Kidney (tissue), 22 donors: ENCODE measurements at places on chromosomes 2 and 18.
A peak's percentile ranks its signal among the peaks of the same experiment; 100 is the strongest.

DNA sequence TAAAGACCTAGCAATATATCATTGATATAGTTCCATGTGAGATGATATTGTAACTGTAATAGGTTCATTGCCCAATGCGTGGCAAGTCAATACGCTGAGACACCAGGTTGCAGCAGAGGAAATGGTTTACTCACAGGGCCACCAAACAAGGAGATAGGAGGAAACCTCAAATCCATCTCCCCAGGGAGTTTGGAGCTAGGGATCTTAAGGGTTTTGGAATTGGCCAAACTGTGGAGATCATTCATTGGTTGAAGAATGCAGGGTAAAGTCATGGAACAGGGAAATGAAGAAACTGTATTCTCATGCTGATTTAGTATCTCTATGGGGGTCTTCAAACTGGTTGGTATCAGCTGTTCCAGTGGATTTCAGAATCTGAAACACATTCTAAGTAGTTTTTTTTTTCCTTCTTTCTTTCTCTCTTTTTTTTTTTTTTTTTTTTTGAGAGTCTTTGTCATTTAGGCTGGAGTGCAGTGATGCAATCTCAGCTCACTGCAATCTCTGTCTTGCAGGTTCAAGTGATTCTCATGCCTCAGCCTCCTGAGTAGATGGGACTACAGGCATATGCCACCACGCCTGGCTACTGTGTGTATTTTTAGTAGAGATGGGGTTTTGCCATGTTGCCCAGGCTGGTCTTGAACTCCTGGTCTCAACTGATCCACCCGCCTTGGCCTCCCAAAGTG lies 30.7 kb upstream of the PPM1B start:
- H3K4me3 ChIP-seq = no peak overlapping the region
- no peak overlapping the region for H3K27ac ChIP-seq
- DNase-seq = no peak
- H3K36me3 ChIP-seq = no peaks in the 10 kb centered on the region
- H3K4me1 ChIP-seq = no peaks in the 10 kb centered on the region

DNA sequence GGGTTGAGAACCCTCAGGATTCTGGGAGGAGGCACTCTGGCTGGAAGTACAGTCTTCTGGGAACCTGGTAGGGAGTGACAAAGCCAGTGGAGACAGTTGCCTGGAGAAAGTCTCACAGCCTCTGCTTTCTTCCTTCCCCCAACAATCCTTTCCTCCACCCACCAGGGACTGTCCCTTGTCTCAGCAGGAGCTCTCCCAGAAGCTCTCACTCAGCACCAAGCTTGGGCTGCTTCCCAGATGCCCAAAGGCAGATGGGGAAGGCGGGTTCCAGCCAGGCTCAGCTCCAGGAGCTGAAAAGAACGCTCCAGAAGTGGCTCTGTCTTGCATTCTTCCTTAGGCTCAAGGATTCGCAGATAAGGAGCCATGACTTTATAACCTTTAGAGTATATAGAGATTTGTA lies 7.6 kb upstream of the NAGK start:
- no peaks in the 10 kb centered on the region for H3K27me3 ChIP-seq
- H3K27ac ChIP-seq = no peak overlapping the region
- no peaks in the 10 kb centered on the region for H3K4me1 ChIP-seq
- DNase-seq = no peak
- no peak overlapping the region for H3K4me3 ChIP-seq

GRCh38 chr2:196079052-196079451 lies 10.4 kb upstream of the DNAH7 start:
- DNase-seq = no peak
- H3K4me1 ChIP-seq = no peaks in the 10 kb centered on the region
- H3K27me3 ChIP-seq = no peaks in the 10 kb centered on the region

GRCh38 chr18:77006305-77007175 lies 126.0 kb downstream of the MBP start:
- no peaks in the 10 kb centered on the region for H3K36me3 ChIP-seq
- H3K4me3 ChIP-seq = no peak overlapping the region
- H3K27me3 ChIP-seq = no peaks in the 10 kb centered on the region
- no peak overlapping the region for H3K27ac ChIP-seq

DNA sequence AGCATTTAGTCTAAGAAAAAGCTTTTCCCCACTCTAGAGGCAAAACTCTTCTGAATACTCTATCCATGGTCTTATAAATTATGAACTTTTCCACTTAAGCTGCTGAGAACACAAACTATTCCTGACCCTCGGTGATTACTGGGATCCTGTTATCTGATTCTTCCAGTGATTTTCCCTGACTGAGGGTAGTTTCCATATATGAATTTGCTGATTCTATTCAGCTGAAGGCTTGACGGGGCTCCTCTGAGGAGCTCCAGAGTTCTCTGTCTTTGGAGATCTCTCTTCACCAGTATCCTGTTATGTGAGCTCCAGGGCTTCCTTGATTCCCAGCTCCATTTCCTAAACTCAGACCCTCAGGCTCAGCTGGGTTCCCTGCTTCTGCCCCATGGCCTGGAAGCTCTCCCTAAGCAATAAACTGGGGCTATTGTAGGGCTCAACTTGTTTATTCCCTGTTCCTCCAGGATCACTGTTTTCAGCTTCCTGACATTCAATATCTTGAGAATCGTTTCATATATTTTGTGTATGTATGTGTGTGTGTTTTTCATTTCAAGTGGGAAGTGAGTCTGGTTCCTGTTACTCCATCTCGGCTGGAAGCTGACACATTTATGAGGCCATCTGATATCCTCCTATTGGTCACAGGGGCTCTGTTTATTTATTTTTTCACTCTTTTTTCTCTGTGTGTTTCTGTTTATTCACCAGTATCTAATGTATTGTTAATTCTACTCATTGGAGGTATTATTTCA lies 78.2 kb downstream of the ARHGAP28 start:
- H3K27me3 ChIP-seq = no peaks in the 10 kb centered on the region
- DNase-seq = no peak
- no peak overlapping the region for H3K4me3 ChIP-seq
- no peak overlapping the region for H3K27ac ChIP-seq
- H3K4me1 ChIP-seq = no peaks in the 10 kb centered on the region

GRCh38 chr2:240377366-240377765 lies 58.1 kb upstream of the GPC1 start:
- no peaks in the 10 kb centered on the region for H3K4me1 ChIP-seq
- no peak overlapping the region for H3K27ac ChIP-seq
- no peaks in the 10 kb centered on the region for H3K27me3 ChIP-seq
- no peaks in the 10 kb centered on the region for H3K36me3 ChIP-seq

- no peak overlapping the region for H3K4me3 ChIP-seq
- H3K27me3 ChIP-seq = no peaks in the 10 kb centered on the region
- H3K36me3 ChIP-seq = no peaks in the 10 kb centered on the region
- no peaks in the 10 kb centered on the region for H3K4me1 ChIP-seq
- no peak overlapping the region for H3K27ac ChIP-seq
- DNase-seq = peak; percentile 82
Observed at GRCh38 chr2:94986392-94986963, 39.0 kb upstream of the MAL start.

GRCh38 chr2:767440-767839 lies 90.2 kb upstream of the TMEM18 start:
- no peaks in the 10 kb centered on the region for H3K27me3 ChIP-seq
- H3K4me3 ChIP-seq = no peak overlapping the region
- no peaks in the 10 kb centered on the region for H3K4me1 ChIP-seq
- H3K36me3 ChIP-seq = no peaks in the 10 kb centered on the region
- H3K27ac ChIP-seq = no peak overlapping the region

DNA sequence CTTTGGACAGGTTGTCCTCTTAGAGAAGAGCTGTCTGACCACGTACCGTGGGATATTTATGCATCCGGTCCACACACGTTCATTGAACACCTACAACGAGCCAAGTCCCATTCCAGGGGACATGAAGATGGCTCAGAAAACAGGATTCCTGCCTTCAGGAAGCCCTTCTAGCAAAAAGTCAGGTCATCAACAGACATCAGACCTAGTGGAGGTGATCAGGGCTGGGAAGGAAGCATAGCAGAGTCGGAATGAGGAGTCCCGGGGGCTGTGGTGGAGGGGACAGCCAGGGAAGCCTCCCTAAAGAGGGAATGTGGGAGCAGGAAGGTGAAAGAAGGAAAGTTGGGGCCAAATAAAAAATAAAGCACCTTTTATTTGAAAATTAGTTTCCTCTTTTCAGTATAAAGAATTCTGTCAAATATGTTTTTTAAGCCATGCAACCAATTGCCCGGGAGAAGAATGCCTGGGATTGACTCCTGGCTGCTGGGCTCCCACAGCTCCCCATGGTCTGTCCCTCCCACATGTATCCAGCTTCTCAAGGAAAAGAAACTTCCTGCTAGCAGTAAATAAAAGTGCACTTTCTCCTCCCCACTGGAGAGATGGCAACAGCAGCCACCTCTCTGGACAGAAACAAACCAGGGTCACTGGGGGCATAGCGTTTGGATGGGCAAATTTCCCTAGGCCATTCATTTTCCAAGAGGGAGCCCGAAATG lies 144.8 kb downstream of the SMAD7 start:
- H3K4me1 ChIP-seq = peaks cover 36% of the 10 kb centered on the region
- DNase-seq = peak; percentile 44
- H3K36me3 ChIP-seq = no peaks in the 10 kb centered on the region
- H3K27ac ChIP-seq = no peak overlapping the region
- H3K4me3 ChIP-seq = no peak overlapping the region
- no peaks in the 10 kb centered on the region for H3K27me3 ChIP-seq

DNA sequence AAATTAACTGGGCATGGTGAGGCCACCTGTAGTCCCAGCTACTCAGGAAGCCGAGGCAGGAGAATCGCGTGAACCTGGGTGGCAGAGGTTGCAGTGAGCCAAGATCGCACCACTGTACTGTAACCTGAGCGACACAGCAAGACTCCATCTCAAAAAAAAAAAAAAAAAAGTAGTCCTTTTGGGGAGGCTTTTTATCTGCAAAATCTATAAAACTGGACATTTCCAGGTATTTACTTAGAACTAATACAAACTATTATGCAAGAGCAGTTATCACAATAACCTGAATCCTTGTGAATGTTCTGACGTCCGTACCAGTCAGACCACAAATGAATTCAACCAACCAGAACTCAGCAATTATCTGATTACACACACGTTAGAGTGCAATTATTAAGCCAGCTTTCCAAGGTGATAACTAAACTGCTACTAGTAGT lies 8.8 kb upstream of the RAPH1 start:
- H3K27me3 ChIP-seq = no peaks in the 10 kb centered on the region
- no peak overlapping the region for H3K4me3 ChIP-seq
- no peaks in the 10 kb centered on the region for H3K4me1 ChIP-seq
- DNase-seq = no peak
- no peak overlapping the region for H3K27ac ChIP-seq
- no peaks in the 10 kb centered on the region for H3K36me3 ChIP-seq

- H3K4me3 ChIP-seq = no peak overlapping the region
- no peaks in the 10 kb centered on the region for H3K36me3 ChIP-seq
- no peaks in the 10 kb centered on the region for H3K4me1 ChIP-seq
- no peaks in the 10 kb centered on the region for H3K27me3 ChIP-seq
- H3K27ac ChIP-seq = no peak overlapping the region
Observed at GRCh38 chr18:74166386-74166785, 18.1 kb downstream of the TIMM21 start.

- H3K27ac ChIP-seq = no peak overlapping the region
- H3K27me3 ChIP-seq = no peaks in the 10 kb centered on the region
- no peak for DNase-seq
- H3K4me3 ChIP-seq = no peak overlapping the region
- no peaks in the 10 kb centered on the region for H3K4me1 ChIP-seq
- H3K36me3 ChIP-seq = peaks cover 30% of the 10 kb centered on the region
Observed at GRCh38 chr2:152620985-152621384, 96.3 kb downstream of the PRPF40A start.

GRCh38 chr18:69658103-69658502 lies 257.4 kb downstream of the DOK6 start:
- H3K36me3 ChIP-seq = no peaks in the 10 kb centered on the region
- no peaks in the 10 kb centered on the region for H3K4me1 ChIP-seq
- H3K4me3 ChIP-seq = no peak overlapping the region
- H3K27ac ChIP-seq = no peak overlapping the region
- H3K27me3 ChIP-seq = no peaks in the 10 kb centered on the region

DNA sequence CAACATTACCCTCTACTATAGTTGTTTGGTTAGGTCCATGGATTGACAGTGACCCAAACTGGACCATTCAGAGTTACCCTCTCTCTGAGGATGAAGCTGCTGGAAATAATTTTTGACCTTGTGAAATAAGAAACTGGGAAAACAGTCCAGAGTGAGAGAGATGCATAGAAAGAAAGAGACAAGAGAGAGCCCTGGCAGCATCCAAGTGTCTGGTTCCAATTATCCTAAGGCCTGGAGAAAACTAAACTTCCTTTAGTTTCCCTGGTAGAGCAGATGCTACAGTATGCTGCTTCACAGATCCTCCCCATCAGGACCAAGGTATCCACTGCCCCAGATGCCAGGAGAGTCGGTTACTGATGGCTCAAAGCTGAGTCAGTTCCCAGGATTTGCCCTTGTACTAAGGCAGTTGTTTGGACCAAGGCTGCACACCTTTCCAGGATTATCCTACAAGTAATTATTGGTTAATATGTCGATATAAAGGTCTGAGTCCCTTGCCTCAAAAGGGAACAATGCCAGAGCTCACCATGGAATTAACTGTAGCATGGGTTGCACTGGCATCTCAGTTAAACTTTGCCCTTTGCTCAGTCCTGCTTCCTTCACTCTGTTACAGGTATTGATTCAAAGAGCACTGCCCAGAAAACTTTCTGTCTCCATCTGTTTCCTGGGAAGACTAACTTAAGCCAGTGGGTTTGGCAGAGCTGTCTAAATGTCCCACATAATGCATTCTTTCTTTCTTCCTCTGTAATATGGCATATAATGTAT lies 14.6 kb upstream of the CHN1 start:
- H3K36me3 ChIP-seq = no peaks in the 10 kb centered on the region
- no peak for DNase-seq
- no peak overlapping the region for H3K27ac ChIP-seq
- no peaks in the 10 kb centered on the region for H3K27me3 ChIP-seq
- H3K4me3 ChIP-seq = no peak overlapping the region

GRCh38 chr2:134845719-134846118 lies 7.3 kb downstream of the ACMSD start:
- H3K27ac ChIP-seq = peak overlapping the region; percentile 19
- no peaks in the 10 kb centered on the region for H3K4me1 ChIP-seq
- H3K27me3 ChIP-seq = no peaks in the 10 kb centered on the region
- no peak overlapping the region for H3K4me3 ChIP-seq

GRCh38 chr2:58204195-58204959 lies 36.7 kb downstream of the FANCL start:
- DNase-seq = peak; percentile 4
- H3K27ac ChIP-seq = no peak overlapping the region
- no peaks in the 10 kb centered on the region for H3K4me1 ChIP-seq
- peaks cover 2% of the 10 kb centered on the region for H3K36me3 ChIP-seq
- no peaks in the 10 kb centered on the region for H3K27me3 ChIP-seq
- H3K4me3 ChIP-seq = no peak overlapping the region
